SK-MEL-5 (cell line): ENCODE measurements at places on chromosomes 2 and 18. TPM values are rescaled to one million over a fixed set of nuclear protein-coding genes. Genes with fewer than 3 reads are reported as not detected.

Gene FEV
- not detected in 2 replicates for total RNA-seq

Gene MAP3K19
- not detected in 2 replicates for total RNA-seq

Gene ANKRD30BL
- total RNA-seq: not detected in 2 replicates

Gene SPATA3
- total RNA-seq: not detected in 2 replicates

Gene UGT1A8
- total RNA-seq: not detected in 2 replicates
